ENCODE measurements at places on chromosomes 2 and 18.

DNA sequence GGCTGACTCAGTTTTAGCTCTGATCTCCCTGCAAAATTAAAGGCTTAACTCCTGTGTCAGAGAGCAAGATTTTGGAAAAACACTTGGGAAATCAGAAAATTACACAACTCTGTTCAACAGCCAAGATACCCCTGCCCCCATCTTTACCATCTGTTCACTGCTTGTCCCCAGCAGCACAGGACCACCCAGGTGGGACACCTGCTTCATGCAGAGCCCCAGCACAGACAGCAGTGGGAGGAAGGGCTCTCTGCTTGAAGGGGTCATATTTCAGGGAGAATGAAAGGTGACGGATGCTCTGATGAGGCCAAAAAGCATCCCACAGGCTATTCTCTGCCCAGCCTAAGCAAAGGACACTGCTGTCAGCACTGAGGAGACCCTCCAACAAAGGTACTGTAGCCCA lies 584.6 kb upstream of the KLHL29 start:
- DNase-seq: no peak

GRCh38 chr2:67876176-67876575 lies 186.6 kb downstream of the C1D start:
- no peak for DNase-seq

- DNase-seq: no peak
Observed at GRCh38 chr18:79518683-79519128, 123.0 kb downstream of the NFATC1 start.

- no peak for DNase-seq
Observed at GRCh38 chr2:147177071-147177857, 667.6 kb upstream of the ACVR2A start.

GRCh38 chr2:224816816-224817215 lies 100.7 kb upstream of the CCDC195 start:
- DNase-seq: no peak

- DNase-seq: no peak
Observed at GRCh38 chr2:151032741-151033191, 228.9 kb downstream of the RBM43 start.

DNA sequence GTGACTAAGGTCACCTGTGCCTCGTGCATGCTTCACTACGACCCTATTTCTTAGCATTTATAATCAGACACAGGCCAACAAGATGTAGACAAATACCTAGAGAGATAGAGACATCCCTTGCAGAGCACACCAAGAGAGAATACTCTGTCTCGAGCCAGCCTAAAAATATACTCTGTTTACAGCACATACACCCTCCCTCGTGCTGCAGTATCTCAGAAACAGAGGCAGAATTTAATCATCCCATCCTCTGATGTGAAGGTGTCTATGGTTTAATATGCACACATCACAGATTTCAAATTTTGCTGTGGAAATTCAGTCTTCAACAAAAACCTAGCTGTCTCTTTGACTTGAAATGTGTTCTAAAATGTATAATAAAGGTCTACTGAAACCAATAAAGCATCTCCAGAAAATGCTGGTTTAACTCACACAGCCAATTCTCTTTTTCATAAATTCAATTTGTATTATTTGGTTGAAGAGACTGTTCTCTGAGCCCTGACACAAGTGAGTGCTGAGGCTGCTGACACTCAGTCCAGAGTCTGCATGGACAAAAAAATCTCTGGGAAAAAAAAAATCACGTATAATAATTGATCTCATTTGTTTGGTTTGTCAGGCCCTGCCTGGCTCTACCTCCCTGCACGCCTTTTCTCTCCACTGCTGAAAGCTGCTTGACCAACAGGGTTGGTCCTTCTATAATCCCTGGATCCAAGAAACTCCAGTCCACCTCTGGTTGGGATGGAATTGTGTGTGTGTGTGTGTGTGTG lies 142.0 kb upstream of the FSHR start:
- DNase-seq: no peak

GRCh38 chr2:16115291-16115690 lies 174.9 kb downstream of the MYCN start:
- DNase-seq: no peak

GRCh38 chr18:70688286-70688685 lies 399.4 kb downstream of the SOCS6 start:
- DNase-seq: no peak

Measured in CD4-positive, alpha-beta T cell treated with Interleukin-17A for 4 hours (primary cell).